ENCODE measurements at places on chromosomes 5 and 9.

DNA sequence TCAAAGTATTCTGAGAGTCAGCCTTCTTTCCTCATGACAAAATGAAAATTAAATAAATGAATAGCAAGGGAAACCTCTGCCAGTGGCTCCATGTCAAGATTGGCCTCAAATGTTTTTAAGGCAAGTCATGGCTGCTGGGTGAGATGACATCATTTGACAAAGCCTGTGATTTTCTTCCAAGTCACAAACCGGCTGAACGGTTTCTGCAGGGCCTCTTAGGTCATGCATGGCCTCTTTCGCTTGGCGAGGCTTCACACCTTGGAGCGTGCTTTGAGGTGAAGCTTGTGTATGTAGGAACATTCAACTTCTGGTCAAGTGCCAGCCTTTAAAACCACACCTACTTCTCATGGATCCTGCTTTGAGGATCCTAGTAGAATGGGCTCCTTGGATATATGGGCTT is 161.0 kb upstream of the ZNF618 start:
- no peak for DNase-seq

DNA sequence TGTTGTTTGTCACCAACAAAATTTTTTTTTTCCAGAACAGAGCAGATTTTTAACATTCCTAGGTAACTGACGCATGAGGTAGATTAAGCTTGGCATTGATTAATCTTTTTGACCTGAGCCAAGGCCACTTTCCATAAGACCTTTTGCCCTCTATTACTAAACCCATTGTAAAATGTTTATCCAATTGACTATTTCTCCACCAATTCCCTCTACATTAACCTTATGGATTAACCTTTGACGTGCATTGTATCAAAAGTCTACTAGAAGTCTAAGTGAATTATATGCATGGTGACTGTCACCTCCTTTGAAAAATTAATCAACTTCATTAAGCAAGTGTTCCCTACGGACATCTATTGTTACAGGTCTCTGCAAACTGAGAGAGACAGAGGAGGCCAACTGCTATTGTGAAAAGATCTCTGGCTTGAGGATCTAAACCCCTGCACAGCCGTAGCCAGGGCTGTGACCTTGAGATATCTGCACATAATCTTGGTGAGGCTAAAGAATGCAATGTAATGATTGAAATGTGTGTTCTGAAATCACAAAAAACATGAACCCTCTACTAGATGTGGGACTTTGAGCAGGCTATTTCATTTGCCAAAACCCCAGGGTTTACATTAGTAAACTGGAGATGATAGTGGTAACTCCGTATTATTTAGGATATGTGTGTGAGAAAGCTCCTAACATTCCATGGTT is 632.2 kb downstream of the TLR4 start:
- no peak for DNase-seq

DNA sequence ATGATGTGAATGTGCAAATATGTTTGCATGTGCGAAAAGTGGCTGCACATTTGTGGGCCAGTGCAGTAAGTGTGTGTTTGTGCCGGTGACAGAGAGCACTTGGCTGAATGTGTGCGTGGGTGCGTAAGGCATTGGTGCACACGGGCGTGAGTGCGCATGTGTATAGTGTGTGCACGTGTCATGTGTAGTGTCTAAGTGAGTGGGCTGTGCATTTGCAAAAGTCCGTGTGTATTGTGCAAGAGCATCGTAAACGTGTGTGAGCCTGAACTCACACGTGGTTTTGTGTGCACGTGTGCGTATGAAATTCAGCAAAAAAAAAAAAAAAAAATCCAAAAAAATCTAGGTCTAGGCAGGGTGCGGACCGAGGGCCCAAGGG is 6.5 kb upstream of the EBF1 start:
- no peak for DNase-seq

DNA sequence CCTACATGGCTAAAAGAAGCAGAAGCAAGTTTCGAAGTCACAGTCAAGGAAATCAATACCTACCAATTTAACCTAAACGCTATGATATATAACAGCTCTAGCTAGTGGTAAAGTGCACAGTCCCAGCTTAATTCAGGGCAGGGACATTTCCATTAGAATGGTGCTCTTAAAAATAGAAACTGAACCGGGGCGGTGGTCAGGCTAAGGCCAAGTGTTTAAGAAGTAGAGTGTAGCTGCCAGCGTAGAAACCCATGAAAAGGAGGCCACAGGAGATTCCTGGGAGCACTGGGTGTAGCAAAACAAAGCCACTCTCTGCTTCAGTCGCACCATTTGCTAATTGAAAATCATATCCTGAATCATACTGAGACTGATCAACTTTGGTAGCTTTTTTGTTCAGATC is 28.8 kb downstream of the PPIC start:
- DNase-seq: no peak

DNA sequence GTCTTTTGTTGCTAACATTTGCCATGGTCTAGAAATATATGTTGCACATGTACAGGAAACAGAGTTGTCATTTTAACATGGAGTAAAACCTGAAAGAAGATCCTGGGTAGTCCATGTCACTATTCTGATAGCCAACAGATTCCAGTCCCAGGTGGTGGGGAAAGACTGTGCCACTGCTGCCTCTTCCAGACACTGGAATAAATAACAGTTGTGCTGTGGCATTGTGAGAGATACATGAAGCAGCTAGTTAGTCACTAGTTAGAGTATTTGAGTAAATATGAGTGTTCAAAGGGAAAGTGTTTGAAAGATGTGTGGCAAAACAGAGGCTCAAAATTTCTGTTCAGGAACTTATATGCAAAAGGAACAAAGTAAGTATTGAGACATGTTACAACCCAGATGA is 1408.3 kb downstream of the EFNA5 start:
- DNase-seq: no peak

GRCh38 chr5:96863949-96864584 is 12.2 kb upstream of the ERAP2 start:
- no peak for DNase-seq

GRCh38 chr5:83270311-83270710 is 193.0 kb downstream of the XRCC4 start:
- DNase-seq: no peak

DNA sequence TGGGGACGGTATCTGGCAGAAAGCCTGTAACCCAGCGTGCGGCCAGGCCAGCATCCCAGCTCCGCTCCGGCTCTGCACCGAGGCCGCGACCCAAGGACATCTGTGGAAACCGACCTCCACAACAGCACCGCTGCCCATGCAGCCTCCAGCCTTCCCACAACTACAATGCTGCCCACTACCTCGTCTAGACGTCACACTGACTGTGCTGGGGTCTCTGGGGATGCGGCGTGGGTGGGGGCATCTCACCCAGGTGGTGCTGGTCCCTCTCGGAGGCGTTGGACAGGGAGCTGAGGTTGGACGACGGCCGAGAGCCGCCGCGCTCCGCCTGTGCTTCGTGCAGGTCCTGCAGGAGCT is 14.4 kb upstream of the ZDHHC11 start:
- DNase-seq: no peak

GRCh38 chr9:76502746-76503145 is 43.8 kb downstream of the GCNT1 start:
- no peak for DNase-seq

DNA sequence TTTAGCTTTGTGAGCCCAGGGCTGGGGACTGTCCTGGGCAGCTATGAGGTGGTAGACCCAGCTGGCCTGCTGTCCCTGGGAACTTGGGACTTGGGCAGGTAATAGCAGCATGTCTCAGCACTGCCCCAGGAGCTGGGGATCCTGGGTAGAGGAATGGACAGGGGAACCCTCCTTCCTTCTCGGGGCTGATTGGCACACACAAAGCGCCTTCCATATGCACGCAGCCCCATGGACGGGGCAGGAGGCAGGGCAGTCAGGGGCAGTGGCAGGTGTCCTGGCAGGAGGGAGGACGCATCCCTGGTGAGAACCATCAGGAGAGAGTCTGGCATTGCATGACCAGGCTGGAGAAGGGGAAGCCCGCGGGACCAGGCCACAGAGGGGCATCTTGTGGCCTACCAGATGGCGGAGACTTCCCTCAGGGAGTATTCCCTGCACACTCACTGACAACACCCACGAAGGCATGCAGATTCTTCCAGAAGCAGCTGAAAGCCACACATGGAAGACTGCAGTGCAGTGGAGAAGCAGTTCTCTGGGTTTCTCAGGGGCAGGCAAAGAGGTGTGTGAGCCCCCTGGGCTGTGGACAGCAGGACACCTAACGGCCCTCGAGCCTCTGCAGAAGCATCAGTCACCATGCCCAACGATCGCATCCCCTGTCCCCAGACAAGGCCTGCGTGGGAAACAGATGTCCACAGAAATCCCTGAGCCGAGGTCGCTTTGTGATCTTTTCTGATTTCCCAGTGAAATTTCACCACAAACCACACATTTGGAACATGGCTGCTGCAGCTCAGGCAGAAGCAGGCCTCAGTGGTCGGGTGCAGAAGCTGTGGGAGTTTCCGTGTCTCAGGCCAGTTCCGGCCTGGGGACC is 7.0 kb upstream of the NKD2 start:
- DNase-seq: no peak

DNA sequence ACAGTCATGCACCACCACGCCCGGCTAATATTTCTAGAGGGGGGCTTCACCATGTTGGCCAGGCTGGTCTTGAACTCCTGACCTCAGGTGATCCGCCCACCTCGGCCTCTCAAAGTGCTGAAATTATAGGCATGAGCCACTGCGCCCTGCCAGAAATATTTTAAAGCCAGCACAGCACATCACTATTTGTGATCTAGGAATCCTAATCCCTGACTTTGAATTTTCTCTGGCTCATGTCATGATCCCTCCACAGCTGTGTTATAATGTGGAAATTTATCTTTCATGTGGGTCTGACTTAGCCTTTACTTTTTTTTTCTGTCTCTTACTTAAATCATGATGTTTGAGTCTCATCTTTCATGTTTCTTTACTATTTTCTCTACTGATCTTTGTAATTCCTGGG is 18.7 kb upstream of the ITGA1 start:
- no peak for DNase-seq

DNA sequence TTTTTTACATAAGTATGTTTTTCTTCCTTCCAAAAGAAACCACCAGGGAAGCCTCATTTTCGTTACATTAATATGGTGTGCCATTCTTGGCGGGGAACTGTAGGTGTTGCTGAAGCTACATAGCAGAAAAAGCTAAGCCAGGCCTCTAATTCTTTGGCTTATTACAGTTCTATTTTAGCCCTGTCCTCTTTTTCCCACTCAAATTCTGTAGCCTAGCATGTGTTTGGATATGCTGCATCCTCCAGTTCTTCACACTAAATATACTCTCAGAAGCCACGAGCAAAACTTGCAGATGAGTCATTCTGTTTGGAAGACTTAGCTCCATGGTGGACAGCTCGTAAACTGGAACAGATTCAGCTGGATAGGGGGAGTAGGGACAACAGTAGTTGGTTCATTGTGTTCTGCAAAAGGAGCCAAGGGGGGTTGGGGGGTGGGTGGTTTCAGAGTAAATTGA is 369.4 kb downstream of the TMEM161B start:
- no peak for DNase-seq

GRCh38 chr9:19162026-19162366 is 34.7 kb upstream of the PLIN2 start:
- DNase-seq: no peak

DNA sequence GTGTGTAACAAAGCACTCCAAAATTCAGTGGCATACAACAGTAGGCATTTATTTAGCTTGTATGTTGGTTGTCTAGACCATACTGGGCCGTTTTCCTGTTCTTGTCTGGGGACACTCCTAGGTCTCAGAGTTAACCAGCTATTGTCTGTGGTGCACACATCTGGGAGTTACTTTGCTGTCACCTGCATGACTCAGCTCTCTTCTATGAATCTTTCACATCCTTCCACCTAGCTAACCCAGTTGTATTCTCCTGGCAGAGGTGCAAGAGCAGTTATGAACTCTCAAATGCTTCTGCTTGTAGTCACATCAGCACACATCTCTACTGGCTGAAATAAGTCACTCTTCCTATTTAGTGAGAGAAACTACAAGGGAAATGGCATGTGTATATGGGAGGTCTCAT is 138.1 kb downstream of the BAAT start:
- no peak for DNase-seq

DNA sequence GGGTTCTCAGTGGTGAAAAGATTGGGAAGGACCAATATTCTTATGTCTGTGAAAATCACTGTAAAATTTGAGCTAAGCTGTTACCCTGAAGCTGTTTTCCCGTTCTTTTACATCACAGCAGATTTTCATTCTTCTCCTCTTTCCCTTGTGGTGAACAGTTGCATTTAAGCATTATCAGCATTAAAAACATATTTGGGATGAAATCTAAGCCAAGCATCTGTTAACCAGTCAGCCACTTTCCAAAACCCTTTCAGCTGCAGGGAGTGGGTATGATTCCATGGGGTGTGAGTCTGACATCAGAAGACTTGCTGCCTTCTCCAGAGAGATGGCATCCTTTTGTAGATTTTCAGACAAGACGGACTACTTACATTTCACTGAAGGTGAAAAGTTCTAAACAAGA is 97.2 kb downstream of the TRIO start:
- DNase-seq: no peak

- DNase-seq: no peak
Measured at GRCh38 chr5:114957384-114957783, 212.3 kb downstream of the TRIM36 start.

- DNase-seq: no peak
Measured at GRCh38 chr5:16871746-16872339, 64.2 kb downstream of the MYO10 start.

All from activated CD4-positive, alpha-beta T cell treated with anti-CD3 and anti-CD28 coated beads, Interleukin-2, amount 10 ng/mL, durations not matched to agents 7 days and 5 days (primary cell).